ENCODE measurements at places on chromosomes 2 and 18. TPM values are rescaled to one million over a fixed set of nuclear protein-coding genes. Genes with fewer than 3 reads are reported as not detected.

Gene C2orf81
- 3.5 TPM for total RNA-seq

Gene TTN
- total RNA-seq: under 0.01 TPM

Gene CHRND
- not detected for total RNA-seq

Gene WDPCP
- 3.6 TPM for total RNA-seq

Gene MARCHF7
- 56.5 TPM for total RNA-seq

Gene EN1
- 1.3 TPM for total RNA-seq
